ENCODE measurements at places on chromosomes 13 and 19.
A peak's percentile ranks its signal among the peaks of the same experiment; 100 is the strongest.

- peak; percentile 3 for DNase-seq
Measured at GRCh38 chr13:89846926-89847585, 1500.4 kb upstream of the MIR17HG start.

- no peak for DNase-seq
Measured at GRCh38 chr13:26699197-26699490, 61.4 kb downstream of the GPR12 start.

- DNase-seq: peak; percentile 83
Measured at GRCh38 chr13:104015646-104016396, 949.6 kb upstream of the SLC10A2 start.

DNA sequence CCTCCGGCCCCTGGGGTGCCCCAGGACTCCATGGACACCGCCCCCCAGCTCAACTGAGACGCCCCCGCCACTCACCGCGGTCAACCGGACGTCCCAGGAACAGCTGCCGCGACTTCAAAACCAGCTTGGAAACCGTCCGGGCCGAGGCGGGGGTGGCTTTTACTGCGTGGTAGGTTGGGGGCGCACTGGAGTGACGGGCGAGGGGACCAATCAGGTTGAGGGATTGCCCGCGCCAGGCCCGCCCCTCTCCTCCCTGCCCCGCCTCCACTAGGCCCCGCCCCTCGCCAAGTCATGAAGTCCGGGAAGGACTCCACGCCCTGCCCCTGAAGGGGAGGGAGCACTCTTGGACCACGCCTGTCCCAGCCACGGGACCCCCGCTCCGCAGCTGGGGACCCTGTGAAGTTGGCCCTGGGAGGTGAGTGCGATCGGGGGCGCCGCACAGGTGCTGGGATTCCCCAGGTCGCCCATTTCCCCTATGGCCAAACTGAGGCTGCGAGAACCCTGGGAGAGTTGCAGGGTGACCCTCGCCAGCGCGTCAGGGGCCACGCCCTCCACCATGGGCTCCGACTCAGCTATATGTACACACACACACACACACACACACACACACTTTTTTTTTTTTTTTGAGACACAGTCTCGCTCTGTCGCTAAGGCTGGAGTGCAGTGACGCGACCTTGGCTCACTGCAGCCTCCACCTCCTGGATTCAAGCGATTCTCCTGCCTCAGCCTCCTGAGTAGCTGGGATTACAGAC lies at the start of gene PLIN3:
PLIN3 (minus strand) TSS at position 134 of the 752 bp plus-strand sequence. CDS start 6,273 bp downstream, outside the sequence.
- DNase-seq: peak; percentile 93

DNA sequence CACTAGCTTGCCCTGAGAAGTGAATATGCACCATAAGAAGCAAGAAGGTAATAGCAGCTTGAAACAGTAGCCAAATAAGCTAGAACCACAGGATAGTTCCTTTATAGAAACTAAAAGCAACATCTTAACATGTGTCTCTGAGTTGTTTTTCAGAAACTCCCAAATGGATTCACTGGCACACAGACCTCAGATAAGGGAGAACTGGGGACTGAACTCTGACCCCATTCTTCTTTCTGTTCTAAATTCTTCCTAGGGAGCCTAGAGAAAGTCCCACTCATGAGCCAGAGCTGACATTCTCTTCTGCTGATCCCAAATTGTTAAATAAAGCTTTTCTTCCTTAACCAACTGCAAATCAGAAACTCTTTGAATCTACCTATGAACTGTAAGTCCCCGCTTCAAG lies 146.1 kb downstream of the PCDH9 start:
- no peak for DNase-seq

GRCh38 chr19:7748171-7748570 lies 837 bp upstream of the CD209 start:
- DNase-seq: no peak

DNA sequence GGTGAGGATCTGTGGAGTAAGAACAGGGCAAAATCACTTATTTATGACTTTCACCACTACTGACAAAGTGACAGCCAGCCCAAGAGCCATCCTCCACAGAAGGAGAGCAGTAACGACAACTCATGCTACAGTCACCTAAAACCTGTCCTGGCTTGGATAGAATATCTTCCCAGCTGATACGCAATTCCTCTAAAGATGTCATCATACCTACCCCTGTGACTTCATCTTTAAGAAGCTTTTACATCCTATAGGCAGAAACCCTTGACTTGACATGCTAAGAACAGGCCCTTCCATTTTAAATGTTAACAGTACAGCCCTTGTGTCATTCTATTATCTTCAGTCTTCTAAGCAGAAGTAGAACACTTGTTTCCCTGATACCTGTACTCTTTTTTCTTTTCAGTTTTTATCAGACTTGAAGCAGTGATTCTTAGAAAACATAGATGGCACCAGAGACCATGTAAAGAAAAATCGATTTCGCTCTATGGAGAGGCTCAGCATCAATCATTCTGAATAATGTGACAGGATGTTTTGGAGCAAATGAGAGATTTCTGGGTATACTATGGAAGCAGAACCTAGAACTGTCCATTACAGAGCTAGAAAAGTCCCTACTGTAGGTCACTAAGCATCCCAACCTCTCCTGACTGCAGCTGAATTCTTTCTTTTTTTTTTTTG lies 20.1 kb downstream of the STOML3 start:
- no peak for DNase-seq

GRCh38 chr13:110133425-110134235 lies 173.3 kb downstream of the COL4A1 start:
- DNase-seq: no peak

DNA sequence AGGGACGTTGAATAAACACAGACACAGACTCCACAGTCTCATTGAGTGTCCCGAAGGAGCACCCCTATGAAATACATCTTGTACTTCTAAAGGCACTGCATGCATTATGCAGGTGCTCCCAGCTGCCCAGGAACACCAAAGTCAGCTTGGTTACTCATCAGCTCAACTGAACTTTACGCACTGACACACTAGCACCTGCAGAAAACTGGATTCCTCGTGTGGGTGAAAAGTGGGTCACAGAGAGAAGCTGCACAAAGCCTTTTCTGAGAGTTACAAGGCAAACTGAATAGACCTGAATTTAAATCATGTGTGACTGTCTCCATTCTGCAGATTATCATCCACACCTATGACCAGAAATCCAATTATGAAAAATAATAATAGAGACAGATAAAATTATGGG lies 527.5 kb upstream of the NBEA start:
- no peak for DNase-seq
